ENCODE measurements at places on chromosomes 5 and 9.

- DNase-seq: peak; percentile 63
Measured at GRCh38 chr5:141512911-141513626, 24.2 kb downstream of the PCDHGC5 start.

DNA sequence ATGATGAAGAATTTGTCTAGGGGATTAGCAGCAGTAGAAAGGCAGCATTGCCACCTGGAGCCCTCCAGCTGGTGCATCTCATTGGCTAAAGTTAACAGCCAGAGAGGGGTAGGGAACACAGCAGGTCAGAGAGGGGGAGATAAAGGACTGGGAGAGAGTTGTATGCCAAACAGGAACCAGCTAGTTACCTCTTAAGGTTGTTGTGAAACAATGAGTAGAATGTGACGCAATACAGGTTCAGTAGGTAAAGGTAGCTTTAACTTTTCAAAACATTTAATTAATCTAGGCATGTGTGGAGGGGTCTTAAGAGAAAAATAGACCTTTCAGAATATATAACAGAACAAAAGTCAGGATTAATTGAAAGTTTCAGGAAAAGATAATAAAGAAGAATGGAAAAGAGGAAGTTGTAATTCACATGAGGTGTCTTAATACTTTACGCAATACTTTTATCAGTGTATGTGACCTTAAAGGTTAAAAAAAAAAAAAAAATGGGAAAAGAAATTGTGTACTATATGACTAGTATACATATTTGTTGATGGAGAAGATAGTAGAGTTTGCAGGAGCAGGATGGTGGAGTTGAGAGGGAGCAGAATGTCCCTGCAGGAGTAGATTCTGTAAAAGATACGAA is 14.3 kb downstream of the FBXO38 start:
- DNase-seq: no peak

DNA sequence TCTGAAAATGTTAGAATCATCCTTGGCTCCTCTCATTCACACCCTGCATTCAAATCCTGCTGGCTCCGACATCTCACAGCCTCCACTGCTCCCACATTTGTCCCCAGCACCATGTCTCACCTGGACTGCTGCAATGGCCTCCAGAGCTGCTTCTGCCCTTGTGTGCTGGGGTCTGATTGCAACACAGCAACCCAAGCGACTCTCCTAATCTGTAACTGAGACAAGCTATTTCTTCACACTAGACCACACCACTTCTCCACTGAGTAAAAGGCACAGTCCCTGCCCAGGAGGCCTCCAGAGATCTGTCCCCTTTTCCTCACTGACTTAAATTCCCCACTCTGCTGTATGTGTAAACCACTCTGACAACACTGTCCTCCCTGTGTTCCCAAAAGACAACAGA is 151.1 kb upstream of the TAS2R1 start:
- DNase-seq: no peak

DNA sequence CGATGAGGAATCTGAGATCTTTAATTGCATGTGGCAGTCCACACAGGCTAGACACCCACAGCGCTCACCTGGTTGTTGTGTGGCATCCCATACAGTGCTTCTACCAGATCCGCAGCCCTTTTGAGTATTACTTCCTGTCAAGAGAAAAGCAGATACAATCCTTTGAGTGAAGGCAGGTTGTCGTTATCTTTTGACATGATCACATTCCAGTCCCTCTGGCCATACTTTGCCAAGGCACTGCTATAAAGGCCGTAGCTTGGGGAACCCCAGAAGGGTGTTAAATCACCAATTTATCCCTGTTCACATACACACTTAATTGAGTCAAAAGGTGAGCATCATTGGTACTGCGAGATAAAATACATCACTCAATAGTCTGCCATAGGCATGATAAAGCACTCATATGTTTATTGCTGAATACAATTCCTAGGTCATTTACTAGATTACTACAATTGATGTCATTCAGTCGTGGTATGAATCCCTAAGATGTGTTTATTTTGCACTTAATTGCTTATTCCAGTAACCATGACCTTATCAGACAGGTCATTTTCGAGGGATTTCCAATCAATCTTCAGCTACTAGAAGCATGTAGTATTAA is 385.6 kb downstream of the EBF1 start:
- no peak for DNase-seq

DNA sequence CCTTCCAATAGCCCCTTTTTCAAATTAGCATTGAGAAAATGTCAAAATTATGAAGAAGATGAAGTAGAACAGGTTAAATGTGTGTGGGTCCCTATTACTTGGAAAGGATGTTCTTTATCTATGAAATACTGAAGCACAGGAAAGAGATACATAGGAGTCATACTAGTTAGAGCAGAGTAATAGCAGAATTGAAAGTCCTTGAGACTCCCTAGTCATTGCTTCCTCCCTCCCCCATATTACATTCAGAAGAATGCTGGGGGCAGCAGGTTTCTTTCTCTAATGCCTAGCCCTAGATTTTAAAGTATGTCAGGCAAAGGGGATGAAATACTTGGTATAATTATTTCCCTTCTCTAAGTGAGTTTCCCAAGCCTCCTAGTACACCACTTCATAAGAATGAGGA is 4.4 kb downstream of the ZCCHC9 start:
- DNase-seq: no peak

DNA sequence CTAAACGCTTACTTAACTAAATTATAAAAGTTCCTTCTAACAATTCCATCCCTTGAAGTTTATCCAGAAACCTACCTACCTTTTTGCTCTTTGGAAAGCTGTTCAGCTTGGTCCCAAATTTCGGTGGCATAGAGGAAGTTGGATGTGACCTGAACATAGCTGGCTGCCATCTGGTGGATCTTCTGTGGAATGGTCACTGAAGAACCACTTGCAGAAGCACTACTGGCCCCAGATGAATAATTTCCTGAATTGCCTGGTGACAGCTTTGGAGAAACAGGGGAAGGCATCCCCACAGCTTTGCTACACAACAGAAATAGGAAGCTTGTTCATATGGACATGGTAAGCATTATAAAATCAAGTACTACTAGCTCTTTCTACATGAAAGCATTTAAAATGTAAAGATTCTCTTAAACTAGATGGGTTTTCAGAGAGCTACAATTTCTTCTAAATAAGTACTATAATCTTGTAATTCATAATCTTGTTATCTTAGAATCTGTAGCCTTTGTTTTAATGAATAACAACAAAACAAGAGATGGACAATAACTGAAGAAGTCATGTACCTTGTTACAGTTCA is 9.9 kb downstream of the LEAP2 start:
- DNase-seq: peak; percentile 76

Measured in astrocyte of the hippocampus (primary cell).